ENCODE measurements at places on chromosomes 1 and 21. TPM values are rescaled to one million over a fixed set of nuclear protein-coding genes. Genes with fewer than 3 reads are reported as not detected.

MIXL1 gene
- polyA plus RNA-seq = 0.58 TPM

C8A gene
- not detected for polyA plus RNA-seq

AMY2A gene
- not detected for polyA plus RNA-seq

DNA sequence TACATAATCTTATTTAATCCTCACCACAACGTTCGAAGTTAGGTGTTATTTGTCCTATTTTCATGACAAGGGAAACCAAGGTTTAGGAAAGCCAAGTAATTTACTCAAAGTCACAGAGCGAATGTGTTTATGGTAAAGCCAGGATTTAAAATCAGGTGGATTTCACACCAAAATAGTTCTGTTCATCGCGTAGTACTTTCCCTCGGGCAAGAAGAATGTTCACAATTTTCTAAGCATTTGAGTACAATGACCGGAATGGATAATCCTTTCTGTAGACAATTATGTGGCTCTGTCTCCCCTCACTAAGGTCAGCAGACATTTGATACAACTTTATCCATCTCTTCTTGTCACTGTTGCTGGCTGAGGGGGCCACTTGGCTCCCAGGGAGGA lies 204.2 kb downstream of the ST6GALNAC3 start:
- no peak overlapping the region for H3K4me3 ChIP-seq
- H3K4me1 ChIP-seq = no peaks in the 10 kb centered on the region
- no peaks in the 10 kb centered on the region for H3K27me3 ChIP-seq
- H3K36me3 ChIP-seq = no peaks in the 10 kb centered on the region
- no peak for DNase-seq
- no peak overlapping the region for H3K27ac ChIP-seq

DNA sequence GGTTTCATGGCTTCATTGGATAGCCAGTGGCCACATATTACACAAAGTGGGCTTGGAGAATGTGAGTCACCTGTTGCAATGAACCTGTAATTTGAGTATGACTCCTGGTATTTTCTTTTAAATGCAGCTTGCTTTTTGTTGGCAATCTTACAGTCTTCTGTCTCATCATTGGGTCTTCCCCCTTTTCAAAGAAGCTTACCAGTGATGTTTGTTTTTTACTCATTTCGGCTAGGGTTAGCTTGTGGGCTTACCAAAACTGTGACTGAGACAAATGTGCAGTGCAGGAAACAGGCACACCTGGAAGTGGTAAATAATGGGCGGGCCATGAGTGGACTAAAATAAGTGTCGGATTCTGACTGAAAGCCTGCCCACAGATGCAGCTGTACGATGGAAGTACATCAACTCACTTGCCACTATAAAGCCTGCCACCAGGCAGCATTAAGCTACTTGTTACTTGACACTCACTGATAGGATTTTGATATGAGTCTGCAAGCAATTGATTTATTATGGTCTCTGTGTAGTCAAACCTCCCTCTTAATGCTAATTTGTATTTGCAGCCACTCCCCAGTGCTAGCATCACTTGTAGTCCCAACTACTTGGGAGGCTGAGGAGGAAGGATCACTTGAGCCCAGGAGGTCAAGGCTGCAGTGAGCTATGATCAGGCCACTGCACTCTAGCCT lies 4.2 kb downstream of the HHAT start:
- H3K27ac ChIP-seq = no peak overlapping the region
- H3K36me3 ChIP-seq = no peaks in the 10 kb centered on the region
- H3K4me3 ChIP-seq = no peak overlapping the region
- no peaks in the 10 kb centered on the region for H3K27me3 ChIP-seq

DNA sequence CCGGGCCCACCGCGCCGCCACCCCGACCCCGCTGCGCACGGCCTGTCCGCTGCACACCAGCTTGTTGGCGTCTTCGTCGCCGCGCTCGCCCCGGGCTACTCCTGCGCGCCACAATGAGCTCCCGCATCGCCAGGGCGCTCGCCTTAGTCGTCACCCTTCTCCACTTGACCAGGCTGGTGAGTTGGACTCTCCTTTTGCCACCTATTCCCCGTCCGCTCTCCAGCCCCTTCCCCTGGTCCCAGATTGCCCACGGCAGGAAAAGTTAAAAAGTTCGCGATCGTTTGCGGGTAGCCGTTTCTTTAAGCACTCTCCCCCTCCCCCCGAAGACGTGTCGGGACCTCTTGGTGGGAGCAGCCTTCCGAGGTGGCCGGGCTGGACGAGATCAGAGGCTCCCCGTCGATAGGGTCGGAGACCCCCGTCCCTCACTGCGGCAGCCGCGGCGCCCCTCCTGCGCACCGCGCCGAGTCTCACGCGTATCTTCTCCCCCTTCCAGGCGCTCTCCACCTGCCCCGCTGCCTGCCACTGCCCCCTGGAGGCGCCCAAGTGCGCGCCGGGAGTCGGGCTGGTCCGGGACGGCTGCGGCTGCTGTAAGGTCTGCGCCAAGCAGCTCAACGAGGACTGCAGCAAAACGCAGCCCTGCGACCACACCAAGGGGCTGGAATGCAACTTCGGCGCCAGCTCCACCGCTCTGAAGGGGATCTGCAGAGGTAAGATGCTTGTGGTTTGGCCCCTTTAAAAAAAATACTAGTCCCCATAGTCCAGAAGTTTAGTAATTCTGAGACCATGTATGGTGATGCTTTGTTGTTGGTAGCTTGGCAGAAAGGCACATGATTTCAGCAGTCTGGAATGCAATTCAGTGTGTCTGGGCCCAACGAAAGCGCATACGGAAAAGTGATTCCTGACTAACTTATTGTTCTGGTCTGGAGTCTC lies 576 bp downstream of the CCN1 start:
- H3K4me1 ChIP-seq = peaks cover 17% of the 10 kb centered on the region
- peaks cover 20% of the 10 kb centered on the region for H3K36me3 ChIP-seq
- DNase-seq = peak; percentile 45
